ENCODE measurements at places on chromosomes 12 and 14.

DNA sequence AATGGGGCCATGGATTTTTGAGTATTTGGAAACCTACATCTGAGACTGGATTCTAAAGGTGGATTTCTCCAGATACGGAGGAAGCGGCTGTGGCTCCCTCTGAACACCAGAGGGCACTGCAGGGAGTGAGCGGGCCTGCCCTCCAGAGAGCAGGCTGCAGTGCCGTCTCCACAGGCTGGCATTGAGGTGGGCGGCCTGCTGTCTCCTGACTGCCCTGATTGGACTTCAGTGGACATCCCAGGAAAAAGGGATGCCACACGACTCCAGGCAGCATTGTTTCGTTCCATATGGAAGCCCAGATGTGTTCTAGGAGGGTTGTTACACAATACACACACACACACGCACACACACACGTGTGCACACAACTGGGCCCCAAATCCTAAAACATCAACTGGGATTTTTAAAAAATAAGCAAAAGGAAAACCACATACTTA is 20.9 kb upstream of the ANO2 start:
- peak; percentile 35 for DNase-seq

GRCh38 chr14:23562822-23563472 is 4.6 kb downstream of the AP1G2 start:
- DNase-seq: peak; percentile 56

GRCh38 chr12:46357438-46358324 is 14.9 kb downstream of the SLC38A2 start:
- DNase-seq: peak; percentile 90

GRCh38 chr12:115835445-115835844 is 442.0 kb downstream of the MED13L start:
- no peak for DNase-seq

GRCh38 chr14:106690333-106690891 is 1164.0 kb downstream of the TMEM121 start:
- DNase-seq: no peak

DNA sequence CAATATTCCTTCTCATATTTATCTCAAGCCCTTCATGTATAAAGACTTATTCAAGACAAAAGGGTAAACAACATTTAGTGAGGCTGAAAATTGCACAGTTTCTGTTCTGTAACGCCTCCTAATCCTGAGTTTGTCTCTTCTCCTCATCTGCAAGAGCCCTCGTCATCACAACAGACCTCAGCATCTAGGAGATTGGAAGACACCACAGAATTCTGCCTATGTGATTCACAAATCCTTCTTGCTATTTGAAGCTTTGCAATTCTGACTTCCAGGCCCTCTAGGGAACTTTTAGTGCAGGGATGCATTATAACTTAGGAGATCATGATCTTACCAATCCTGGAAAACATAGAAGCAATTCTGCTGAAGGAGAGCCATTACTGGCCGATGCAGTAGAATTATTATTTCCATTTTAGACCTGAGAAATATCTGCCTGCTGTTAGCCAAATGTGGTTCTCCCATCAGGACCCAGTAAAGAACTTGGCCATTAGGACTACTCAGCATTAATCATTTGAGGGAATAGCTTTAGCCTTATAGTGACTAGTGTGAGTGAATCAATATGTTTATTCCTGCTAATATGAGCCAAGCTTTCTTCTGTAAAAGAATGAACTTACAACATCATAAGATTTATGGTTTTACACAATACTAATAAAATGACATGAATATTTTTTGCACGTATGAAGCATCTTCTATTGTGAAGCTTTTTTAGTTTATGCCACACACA is 119.5 kb downstream of the ANO4 start:
- DNase-seq: peak; percentile 79

GRCh38 chr12:2613326-2614073 is 181.3 kb upstream of the FKBP4 start:
- peak; percentile 98 for DNase-seq

- no peak for DNase-seq
Observed at GRCh38 chr14:76599559-76600287, 161.5 kb upstream of the VASH1 start.

- no peak for DNase-seq
Observed at GRCh38 chr14:59679872-59680271, 103.3 kb upstream of the CCDC175 start.

GRCh38 chr12:2654311-2654710 is 140.5 kb upstream of the FKBP4 start:
- DNase-seq: no peak

DNA sequence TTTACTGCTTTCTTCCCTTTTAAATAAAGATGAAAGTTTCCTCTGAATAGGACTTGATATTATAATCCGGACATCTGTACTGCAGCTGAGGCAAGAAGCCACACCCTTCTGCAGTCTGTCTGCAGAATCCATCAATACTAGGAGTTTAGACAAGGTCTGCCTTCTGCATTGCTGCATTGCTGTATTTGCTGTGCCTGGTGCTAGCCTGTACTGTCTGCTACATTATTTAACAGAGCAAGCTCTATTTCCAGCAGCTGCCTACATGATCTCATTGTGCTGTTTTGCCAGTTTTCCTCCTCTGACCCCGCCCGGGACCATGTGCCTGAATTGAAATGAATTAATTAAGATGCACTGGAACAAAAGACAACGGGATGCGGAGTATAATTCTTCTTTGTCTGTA is 1.7 kb downstream of the TUBA1A start:
- DNase-seq: peak; percentile 68

DNA sequence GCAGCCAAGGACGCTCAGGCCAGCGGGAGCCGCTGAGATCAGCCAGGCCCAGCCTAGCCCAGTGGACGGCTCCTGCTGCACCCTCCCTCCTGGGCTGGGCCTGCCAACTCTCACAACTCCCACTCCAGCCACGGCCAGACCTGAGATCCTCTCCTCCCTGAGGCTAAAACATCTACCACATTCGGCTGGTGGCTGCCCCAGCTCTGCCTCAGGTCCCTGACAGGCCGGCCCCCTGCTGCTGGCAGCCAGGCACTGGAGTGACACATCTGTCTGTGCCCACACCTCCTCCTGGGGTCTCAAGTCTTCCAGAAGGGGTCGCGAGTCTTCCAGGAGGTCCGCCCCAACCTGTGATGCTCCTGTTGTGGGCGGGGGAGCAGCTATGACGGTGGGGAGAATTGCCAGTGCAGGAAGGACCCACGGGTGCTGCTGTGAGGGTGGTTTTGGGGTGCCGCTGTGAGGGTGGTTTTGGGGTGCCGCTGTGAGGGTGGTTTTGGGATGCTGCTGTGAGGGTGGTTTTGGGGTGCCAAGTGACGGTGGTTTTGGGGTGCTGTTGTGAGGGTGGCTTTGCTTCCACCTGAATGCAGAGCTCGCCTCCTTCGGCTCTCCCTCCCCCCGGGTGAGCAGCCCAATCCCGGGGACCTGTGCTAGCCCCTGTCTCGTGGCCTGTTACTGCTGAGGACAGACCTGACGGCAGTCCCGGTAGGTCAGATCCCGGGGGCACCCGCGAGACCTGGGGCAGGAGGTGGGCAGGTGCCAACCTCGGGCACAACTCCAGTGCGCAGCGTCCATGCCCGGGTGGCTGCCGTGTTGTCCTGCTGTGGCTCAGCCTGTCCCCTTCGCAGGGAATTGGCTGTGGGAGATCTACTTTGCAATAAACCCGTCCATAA is 27.5 kb upstream of the C14orf180 start:
- DNase-seq: no peak

DNA sequence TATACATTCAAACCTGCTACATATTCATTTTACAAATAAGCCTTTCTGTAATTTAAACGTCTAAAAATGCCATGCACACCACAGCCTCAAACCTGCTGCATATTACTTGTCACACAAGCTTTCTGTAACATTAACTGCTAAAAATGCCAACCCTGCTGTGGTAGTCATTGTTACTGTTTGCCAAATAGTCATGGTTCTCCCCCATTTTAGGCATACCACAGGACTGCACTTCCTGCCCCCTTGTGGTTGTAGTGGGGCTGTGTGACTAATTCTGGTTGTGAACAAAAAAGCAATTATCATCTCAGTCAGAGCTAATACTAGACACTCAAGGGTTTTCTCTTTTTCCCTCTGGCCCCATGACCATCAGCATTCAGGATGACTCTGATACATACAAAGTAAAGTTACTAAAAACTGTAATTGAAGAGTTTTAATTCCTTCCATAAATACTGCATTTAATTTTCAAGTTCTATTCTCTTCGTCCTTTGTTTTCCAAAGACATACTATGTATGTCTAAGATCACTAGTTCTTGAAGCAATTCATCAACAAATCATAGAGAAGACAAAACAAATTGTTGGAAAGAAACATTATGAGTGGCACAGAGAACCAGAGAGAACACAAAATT is 5.7 kb upstream of the SLC35F4 start:
- DNase-seq: peak; percentile 82

- peak; percentile 56 for DNase-seq
Observed at GRCh38 chr12:26032719-26033241, 74.3 kb downstream of the RASSF8 start.

- peak; percentile 95 for DNase-seq
Observed at GRCh38 chr12:6229224-6230218, 29.3 kb downstream of the CD9 start.

DNA sequence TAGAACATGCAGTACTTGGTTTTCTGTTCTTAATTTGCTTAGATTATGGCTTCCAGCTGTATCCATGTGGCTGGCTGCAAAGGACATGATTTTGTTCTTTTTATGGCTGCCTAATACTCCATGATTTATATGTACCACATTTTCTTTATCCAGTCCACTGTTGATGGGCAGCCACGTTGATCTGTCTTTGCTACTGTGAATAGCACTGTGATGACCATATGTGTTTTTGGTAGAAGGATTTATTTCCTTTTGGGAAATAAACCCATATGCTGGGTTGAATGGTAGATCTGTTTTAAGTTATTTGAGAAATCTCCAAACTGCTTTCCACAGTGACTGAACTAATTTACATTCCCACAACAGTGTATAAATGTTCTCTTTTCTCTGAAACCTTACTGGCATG is 86.2 kb upstream of the FERMT2 start:
- DNase-seq: no peak

DNA sequence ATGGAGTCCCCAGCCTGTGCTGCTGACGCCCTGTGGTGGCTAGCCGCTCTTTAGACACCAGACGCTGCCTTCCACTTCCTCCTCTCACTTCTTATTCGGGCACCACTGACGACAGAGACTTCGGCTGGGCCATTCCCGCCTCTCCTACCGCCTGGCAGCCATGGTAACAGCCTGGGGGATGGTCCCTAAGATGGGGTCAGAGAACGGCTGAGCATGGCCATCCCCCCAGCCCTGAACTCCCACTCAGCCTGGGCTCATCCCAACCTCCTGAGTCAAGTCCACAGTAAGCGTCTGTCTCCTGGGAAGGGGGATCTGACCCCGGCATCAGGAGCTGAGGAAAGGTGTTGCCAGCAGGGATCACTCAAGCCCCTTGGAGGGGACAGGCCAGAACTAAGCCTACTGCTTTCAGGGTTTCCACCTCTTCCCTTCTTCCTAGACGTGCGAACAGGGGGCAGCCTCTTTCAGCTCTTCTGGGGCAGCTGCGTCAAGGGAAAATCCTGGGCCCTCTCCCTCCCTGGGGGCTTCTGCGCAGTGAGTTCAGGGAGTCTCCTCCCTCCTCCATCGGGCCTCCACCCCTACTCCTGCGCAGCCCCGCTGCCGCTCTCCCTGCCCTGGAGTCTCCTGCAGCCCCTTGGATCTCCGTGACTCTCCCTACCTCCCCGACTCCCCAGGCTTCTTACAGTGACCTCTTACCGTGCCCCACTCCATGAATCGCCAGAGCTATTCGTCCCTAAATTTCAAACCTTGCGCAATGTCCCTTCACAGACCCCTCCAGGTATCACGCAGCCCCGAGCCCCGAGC is 643 bp upstream of the TAMALIN start:
- no peak for DNase-seq

DNA sequence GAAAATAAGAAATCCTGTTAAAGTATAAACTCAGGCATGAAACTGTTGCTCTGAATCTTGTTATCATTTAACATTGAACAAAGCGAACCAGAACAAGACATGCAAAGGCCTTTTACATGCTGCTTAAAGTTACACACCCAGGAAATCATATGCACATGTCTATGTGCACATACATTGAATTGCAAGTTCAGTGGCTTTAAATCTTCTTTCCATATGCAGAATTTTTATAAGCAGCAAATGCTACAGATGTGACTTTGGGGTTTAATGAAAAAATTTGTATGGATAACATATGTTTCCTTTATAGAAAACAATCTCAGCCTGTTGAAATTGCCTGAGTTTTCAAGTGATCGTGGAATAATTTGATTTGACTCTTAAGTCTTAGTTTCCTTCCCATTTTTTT is 193.9 kb downstream of the AEBP2 start:
- DNase-seq: no peak

GRCh38 chr14:89279649-89280232 is 137.3 kb downstream of the FOXN3 start:
- DNase-seq: no peak

DNA sequence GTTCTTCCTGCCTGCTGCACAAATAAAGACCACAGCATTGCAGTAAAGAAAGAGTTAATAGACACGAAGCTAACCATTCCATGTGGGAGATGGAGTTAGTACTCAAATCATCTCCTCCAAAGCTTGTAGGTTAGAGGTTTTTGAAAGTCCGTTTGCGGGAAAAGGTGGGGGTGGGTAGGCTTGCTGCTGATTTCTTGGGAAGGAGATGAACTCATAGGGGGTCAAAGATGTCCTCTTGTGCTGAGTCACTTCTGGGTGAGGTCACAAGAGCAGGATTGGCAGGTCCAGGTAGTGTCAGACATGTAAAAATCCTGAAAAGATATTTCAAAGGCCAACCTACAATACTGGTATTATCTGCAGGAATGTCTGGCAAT is 66.4 kb downstream of the PTHLH start:
- DNase-seq: peak; percentile 34

- DNase-seq: peak; percentile 59
Observed at GRCh38 chr12:19095756-19096480, 33.6 kb upstream of the PLEKHA5 start.

- DNase-seq: no peak
Observed at GRCh38 chr12:105425254-105426174, 95.0 kb downstream of the C12orf75 start.

- DNase-seq: peak; percentile 14
Observed at GRCh38 chr14:73859145-73859544, 7.5 kb downstream of the PTGR2 start.

DNA sequence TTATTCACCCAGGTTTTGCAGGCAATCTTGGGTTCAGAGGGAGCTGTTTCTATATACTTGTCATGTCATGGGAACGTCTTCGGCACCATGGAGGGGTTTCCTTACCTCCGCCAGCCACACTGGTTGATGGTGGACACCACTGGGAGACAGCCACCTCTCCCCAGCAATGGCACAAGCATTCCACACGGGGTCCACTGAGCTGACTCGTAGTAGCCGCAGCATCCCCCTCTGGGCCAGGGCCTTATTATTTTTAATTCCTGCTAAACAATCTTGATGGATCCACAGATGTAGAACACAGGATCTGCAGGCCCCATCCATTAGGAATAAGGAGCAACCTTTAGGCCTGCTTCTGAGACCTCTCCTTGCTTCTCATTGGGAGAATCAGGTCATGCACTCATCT is 132.9 kb downstream of the DICER1 start:
- DNase-seq: no peak

All from fibroblast of mammary gland (primary cell).